ENCODE measurements at places on chromosomes 4 and X.

DNA sequence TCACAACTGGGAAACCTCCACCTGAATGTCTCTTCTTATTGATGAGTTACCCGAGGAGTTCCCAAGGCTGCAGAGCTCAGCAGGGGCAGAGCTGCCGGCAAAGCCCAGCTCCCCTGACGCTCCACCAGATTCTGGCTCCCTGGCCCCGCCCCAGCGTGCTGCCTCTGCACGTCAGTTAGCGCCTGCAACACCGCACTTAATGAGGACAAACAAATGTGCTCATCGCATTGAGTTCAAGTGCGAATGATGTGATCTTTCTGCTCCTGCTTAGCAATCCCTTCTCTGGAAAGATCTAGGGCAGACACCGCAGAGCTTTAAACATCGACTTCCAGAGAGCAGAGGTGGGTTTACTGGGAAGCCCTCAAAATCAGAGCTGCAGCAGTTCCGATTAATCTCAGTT is 55.5 kb upstream of the FBXW7 start:
- no peak for DNase-seq

DNA sequence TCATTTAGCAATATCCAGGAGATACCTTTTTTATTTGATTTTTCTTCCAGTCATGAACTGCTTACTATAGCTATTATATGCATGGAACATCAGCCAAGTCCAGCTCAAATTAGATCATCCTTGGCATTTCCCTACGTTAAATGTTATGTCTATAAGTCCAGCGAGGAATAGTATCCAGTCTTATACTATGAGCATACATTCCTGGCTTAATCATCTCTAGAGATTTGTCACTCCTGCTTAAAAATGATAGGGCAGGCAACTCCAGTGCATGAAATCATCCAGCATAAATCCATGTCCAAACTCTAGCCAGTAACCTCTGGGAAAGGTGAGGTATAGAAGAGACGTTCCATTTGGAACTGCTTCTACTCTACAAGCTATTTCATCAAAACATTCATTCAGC is 126.7 kb upstream of the VCX2 start:
- DNase-seq = no peak

- DNase-seq = no peak
Measured at GRCh38 chr4:124640022-124640730, 72.4 kb downstream of the ANKRD50 start.

- peak; percentile 55 for DNase-seq
Measured at GRCh38 chr4:55545641-55546505, 836 bp downstream of the CLOCK start.

DNA sequence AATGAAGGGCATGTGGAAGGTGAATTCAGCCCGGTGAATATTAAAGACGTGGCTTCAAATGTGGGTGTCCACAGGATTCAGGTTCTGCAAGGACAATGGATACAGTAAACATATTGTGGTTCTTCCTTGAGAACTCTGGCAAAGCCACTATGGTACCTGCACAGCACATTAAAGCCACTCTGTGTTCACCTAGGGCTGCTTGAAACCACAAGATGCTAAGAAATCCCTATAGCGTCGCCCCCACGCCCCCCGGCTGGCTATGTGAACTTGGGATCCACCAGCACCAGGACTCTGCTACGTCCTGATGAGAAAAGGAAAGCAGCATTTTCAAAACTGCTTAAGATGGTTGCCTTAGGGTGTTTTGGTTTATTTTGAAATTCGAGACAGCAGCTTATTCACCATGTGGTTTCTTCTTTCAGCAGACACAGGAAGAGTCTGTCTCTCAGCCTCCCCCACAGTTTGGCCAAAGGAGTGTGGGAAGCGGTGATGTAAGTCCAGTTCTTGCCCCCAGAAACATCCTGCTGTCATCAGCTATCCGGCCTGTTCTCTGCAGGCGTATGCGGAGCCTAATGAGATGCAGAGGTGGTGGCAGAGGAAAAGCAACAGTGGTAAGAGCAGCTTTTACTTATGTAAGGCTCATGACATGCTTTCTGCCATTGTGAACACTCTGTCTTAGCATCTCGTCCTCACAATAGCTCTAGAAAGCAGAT is 111.5 kb downstream of the AFAP1 start:
- peak; percentile 37 for DNase-seq

DNA sequence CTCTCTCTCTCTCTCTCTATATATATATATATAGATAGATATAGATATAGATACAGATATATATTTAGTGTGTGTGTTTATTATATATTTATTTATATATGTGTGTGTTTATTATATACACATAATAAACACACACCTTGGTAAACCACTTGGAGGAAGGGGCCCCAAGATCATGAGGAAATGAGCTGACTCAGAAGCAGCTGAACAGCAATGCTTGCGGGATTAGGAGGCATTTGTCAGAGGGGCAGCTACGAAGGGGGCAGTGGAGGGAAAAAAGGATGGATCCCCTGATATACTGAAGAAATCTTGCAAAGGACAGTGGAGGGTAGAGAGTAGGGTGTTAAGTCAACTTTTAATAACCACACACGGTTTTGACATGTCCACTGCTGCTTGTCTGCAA is 120.0 kb upstream of the SORBS2 start:
- no peak for DNase-seq

DNA sequence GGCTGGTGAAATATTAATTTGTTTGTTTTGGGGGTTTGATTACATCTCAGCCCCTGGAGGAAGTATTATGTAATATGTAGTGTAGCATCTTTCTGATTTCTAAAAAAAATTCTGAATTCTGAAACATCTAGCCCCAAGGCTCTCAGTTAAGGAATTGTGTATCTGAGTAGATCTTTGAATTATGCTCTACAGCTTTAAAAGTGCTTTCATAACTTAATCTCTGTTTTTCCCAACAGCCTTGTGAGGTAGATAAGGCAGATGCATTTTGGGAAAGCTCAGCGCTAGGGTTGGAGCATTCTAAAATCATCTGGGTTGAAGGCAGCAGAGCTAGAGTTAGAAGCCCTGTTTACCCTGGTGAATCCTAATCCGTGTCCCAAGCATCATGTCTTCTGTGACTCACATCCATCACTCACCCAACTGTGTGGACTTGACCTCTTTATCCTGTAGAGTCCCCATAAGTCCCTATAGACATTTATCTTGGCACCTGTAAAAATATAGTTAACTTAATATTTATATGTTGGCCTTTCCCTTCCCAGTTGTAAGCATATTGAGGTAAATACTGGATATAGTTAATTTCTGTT is 49.8 kb downstream of the FNIP2 start:
- DNase-seq = no peak

- DNase-seq = no peak
Measured at GRCh38 chr4:183960046-183960420, 54.9 kb downstream of the STOX2 start.

GRCh38 chr4:104064646-104065577 is 345.1 kb upstream of the TACR3 start:
- DNase-seq = no peak

DNA sequence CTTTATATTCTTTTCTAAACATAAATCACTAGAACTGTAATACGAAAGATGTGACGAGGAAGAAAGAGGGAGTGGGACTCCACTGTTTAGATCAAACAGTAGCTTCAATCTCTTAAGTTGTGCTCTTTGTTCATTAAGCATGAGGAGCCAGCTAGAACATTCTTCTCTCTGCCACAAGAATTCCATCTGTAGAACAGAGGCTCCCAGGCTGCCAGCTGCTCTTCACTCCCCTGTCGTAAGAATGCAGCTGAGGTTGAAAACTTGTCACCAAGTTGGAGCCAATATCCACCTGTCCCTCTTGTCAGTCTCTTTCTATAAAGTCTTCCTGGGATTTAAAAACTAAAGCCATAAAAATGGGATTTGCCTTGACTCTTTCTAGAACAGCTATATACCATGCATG is 65.0 kb upstream of the SEC24B start:
- no peak for DNase-seq

DNA sequence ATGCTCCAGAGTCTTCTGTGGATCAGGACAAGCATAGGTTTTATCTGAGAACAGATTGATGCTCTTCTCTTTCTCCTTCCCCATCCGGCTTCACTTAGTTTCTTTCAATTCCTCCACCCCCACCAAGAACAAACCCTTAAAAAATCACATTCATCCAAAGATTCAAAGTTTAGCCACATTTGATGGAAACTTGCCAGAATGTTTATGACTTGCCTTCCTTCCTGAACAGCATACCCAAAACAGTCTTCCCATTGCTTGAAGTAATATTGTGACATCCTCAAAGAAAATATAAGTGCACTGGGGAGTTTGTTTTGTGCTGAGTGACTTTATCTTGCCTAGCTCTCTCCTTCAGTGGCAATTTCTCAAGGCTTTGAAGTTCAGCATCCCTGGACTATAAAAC is 83.0 kb downstream of the MAGEB17 start:
- DNase-seq = no peak

- peak; percentile 17 for DNase-seq
Measured at GRCh38 chrX:51496501-51497291, at the start of gene NUDT11. TSS of gene NUDT11 (minus strand) at chrX:51496592. CDS start at chrX:51496444, 148 bp downstream.

DNA sequence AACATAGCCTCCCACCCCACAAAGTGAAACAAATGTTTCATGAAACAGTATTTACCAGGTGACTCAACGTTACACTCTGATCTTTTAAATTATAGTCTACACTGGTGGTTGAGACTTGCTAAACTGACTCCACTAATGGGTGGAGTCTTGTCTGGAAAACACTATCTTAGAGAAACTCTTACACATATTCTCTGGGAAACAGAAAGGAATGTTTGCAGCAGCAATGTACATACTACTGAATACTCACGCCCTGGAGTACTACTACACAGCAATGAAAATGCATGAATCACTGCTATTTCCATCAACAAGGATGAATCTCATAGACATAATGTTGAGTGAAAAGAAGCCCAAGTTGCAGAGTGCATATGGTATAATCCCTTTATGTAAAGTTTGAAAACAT is 208.5 kb upstream of the IGFBP7 start:
- DNase-seq = no peak

GRCh38 chr4:181650033-181650825 is 593.0 kb upstream of the TENM3 start:
- DNase-seq = no peak

DNA sequence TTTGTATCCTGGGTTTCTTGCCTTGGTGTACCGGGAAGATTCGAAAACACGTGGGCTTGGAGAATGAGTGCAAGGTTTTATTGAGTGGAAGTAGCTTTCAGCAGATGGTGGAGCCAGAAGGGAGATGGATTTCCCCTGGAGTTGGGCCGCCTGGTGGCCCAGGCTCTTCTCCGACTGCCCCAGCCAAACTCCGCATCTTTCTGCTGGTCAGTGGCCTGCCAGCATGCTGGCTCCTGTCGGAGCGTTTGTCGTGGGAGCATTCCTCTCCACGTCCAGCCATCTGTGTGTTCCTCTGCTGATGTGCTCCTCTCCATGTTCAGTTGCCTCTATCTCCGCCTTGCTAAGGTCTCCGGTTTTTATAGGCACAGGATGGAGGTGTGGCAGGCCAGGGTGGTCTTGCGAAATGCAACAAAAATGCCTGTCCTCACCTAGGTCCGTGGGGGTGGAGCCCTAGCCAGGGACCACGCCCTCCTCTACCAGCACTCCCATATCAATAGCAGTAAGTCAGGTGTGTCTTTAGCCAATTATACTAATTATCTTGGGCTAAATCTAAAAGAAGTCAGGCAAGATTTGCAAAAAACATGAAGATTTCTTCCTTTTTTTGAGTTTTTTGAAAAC is 745.8 kb upstream of the AMOT start:
- DNase-seq = no peak

DNA sequence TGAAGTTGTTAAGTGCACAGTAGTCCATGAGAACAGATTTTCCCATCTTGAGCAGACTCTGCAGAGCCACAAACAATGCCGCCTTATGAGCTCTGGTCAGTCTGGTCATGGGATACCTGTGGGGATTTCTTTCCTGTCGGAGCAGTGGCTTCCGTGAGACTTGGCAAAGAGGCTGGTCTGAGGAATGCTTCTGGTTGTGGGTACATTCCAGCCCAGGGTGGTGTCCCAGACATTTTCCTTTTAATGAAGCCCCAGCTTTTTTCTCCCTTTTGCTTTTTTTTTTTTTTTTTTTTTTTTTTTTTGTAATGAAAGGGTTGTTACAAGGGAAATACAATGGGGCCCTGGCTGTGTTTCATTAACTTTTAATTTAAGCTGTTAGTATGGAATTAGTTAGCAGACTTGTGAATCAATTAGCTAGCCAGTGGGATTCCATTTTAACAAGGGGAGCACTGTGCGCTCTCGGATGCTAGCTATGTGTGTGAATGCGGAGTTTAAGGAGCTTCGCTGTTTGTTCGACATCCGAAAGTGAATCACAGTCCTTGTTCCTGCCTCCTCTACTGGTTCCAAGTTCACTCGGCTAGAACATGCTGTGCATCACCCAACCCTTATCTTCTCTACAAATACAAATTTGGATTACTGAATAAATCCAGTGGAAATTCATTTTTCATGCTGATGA is 225.1 kb downstream of the CBR4 start:
- DNase-seq = no peak

DNA sequence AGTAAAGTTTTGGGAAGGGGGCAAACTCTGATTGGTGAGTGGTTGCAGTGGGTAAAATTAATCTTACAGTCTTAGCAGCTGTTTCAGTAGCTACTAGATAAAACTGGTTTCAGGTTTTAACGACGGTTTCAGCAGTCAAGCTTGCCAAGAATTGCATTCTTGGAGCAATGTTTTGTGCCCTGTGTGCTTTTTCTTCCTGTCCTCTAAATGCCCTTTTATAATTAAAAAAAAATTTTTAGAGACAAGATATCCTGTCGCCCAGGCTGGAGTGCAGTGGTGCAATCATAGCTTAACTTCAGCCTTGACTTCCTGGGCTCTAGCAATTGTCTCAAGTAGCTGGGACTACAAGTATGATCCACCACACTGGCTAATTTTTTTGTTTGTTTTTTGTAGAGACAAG is 6.3 kb upstream of the PPEF2 start:
- DNase-seq = no peak

DNA sequence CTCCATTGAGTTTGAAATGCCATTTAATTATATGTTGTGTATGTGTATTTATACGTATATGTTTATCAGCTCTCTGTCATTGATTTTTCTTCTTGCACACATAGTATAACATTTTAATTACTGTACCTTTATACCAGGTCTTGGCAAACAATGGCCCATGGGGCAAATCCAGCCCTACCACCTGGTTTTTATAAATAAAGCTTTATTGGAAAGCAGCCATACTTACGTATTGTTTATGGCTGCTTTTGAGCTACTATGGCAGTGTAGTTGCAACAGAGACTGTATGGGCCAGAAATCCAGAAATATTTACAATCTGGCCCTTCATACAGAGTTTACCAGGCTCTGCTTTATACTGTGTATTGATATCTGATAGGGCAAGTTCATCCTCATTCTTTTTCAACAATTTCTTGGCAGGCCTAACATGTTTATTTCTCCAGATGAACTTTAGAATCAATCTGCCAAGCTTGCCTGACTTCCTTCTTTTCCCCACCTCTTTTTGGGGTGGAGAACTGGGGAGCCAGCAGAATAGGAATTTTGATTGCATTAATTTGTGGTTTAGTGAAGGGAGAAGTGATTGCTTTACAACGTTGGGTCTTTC is 15.8 kb downstream of the DCUN1D4 start:
- DNase-seq = no peak

GRCh38 chrX:1750267-1750666 is 135.4 kb downstream of the ASMT start:
- no peak for DNase-seq

- no peak for DNase-seq
Measured at GRCh38 chr4:85994576-85994975, 365.3 kb downstream of the MAPK10 start.

- no peak for DNase-seq
Measured at GRCh38 chr4:23890369-23891063, 669 bp upstream of the PPARGC1A start.

Measured in activated T-helper 9 cell treated with anti-CD3 and anti-CD28 coated beads, Interleukin-2, amount 50 U/mL, for 16 hours (primary cell).